ENCODE measurements at places on chromosomes 1 and 21. TPM values are rescaled to one million over a fixed set of nuclear protein-coding genes. Genes with fewer than 3 reads are reported as not detected.

LEFTY1 gene
- not detected for total RNA-seq

KRTAP19-1 gene
- total RNA-seq = not detected

LINGO4 gene
- total RNA-seq = not detected

- no peak for DNase-seq
- no peaks in the 10 kb centered on the region for H3K27me3 ChIP-seq
- H3K36me3 ChIP-seq = no peaks in the 10 kb centered on the region
- no peak overlapping the region for H3K27ac ChIP-seq
Observed at GRCh38 chr1:7511381-7511780, 259.7 kb upstream of the VAMP3 start.

- H3K4me3 ChIP-seq = no peak overlapping the region
- DNase-seq = no peak
- H3K36me3 ChIP-seq = peaks cover 9% of the 10 kb centered on the region
- H3K27me3 ChIP-seq = no peaks in the 10 kb centered on the region
Observed at GRCh38 chr1:206706298-206706791, 21.6 kb downstream of the MAPKAPK2 start.

LCE3D gene
- total RNA-seq = not detected

DNA sequence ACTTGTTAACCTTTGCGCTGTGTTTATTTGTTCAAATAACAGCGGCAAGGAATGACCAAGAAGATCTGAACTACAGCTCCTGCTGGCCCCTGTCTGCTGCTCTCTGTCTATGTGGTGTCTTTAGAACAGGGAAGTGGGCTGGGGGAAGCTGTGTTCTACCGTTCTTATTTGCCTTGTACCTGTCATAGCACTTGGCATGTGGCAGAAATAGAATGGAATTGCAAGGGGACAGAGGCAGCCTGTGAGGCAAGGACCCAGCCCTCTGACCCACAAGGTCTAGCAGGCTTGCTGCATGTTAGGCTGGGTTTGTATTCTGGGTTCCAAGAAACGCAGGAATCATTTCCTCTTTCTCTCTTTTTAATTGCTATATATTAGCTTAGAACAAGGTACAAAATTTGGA, 20.7 kb downstream of the HMGCS2 start:
- H3K4me3 ChIP-seq = no peak overlapping the region
- H3K27me3 ChIP-seq = peaks cover 27% of the 10 kb centered on the region
- DNase-seq = no peak
- peaks cover 8% of the 10 kb centered on the region for H3K36me3 ChIP-seq

CA6 gene
- total RNA-seq = 0.41 TPM

GRCh38 chr21:45244799-45245340, 42.8 kb downstream of the POFUT2 start:
- H3K36me3 ChIP-seq = peaks cover 5% of the 10 kb centered on the region
- peaks cover 17% of the 10 kb centered on the region for H3K27me3 ChIP-seq
- H3K4me1 ChIP-seq = no peaks in the 10 kb centered on the region
- H3K4me3 ChIP-seq = no peak overlapping the region
- no peak for DNase-seq

GRCh38 chr1:178241837-178242236, 147.9 kb downstream of the RASAL2 start:
- no peak overlapping the region for H3K4me3 ChIP-seq
- H3K27me3 ChIP-seq = no peaks in the 10 kb centered on the region
- H3K27ac ChIP-seq = no peak overlapping the region
- H3K4me1 ChIP-seq = no peaks in the 10 kb centered on the region
- no peaks in the 10 kb centered on the region for H3K36me3 ChIP-seq

DNA sequence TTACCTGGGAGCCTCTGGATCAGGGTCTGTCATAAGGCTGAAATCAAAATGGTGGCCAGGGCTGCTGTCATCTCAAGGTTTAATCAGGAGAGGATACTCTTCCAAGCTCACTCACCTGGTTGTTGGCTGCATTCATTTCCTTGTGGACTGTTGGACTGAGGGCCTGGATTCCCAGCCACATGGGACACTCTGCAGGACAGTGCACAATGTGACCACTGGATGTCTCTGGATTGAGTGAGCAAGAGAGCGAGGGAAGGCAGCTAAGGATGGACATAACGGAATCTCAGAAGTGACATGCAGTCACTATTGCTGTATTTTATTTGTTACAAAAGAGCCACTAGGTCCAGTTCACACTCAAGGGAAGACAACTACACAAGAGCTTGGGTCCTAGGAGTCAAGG, 229.1 kb downstream of the S1PR1 start:
- H3K4me3 ChIP-seq = no peak overlapping the region
- peaks cover 9% of the 10 kb centered on the region for H3K27me3 ChIP-seq
- no peak for DNase-seq

GRCh38 chr1:93652323-93652949, 29.2 kb downstream of the BCAR3 start:
- no peak overlapping the region for H3K27ac ChIP-seq
- peaks cover 8% of the 10 kb centered on the region for H3K4me1 ChIP-seq
- no peak for DNase-seq
- H3K4me3 ChIP-seq = no peak overlapping the region

GRCh38 chr1:17304151-17304825, 3.7 kb upstream of the PADI4 start:
- no peak overlapping the region for H3K4me3 ChIP-seq
- no peak overlapping the region for H3K27ac ChIP-seq
- H3K4me1 ChIP-seq = no peaks in the 10 kb centered on the region

THEM5 gene
- total RNA-seq = not detected

DNA sequence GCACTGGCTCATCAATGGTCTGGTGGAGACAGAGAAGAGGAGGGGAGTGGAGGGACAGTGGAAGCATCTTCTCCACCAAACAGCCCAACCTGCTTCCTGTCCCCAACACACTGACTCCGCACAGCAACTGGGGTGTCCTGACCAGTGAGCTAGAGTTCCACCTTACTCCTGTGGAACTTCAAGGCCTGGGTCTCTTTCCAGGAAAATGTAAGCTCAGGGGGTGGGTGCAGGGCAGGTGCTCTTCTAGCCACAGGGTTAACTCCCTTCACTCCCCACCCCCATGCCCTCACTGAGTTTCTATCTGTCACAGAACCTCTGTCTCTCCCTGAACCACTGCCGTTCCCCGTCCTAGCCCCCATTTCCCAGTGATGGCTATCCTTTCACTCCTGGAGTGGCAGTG, 876 bp downstream of the MOB3C start:
- peak overlapping the region; percentile 87 for H3K4me3 ChIP-seq
- peak overlapping the region; percentile 89 for H3K27ac ChIP-seq
- peaks cover 19% of the 10 kb centered on the region for H3K36me3 ChIP-seq

Data from activated T-helper 2 cell treated with anti-CD3 and anti-CD28 coated beads, Interferon-gamma antibody, Interleukin-2, Interleukin-4, amounts not matched to agents 10 μg/mL and 5 μg/mL and 100 μg/mL, durations not matched to agents 14 hours and 24 hours and 36 hours (primary cell).